ENCODE measurements at places on chromosomes 7 and 10. TPM values are rescaled to one million over a fixed set of nuclear protein-coding genes. Genes with fewer than 3 reads are reported as not detected.

DNA sequence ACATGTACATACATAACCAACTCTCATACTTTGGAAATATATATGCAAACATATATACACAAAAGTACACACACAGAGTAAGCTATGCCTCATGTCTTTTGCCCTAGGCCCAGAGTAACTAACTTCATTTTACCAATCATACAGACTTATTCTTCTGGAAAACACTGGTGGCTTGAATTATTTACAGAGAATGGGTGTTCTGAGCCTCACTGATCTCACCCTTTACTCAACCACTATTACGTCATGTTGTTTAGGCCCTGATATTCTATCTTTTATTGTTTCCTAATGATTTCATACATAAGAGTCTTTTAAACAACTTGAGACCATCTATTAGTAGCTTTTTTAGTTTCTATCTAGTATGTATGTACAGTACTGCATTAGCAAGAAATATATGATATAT is 43.0 kb downstream of the ANK3 start:
- no peaks in the 10 kb centered on the region for H3K36me3 ChIP-seq
- peaks cover 13% of the 10 kb centered on the region for H3K4me1 ChIP-seq
- DNase-seq, result no peak
- H3K4me3 ChIP-seq, result no peak overlapping the region

DNA sequence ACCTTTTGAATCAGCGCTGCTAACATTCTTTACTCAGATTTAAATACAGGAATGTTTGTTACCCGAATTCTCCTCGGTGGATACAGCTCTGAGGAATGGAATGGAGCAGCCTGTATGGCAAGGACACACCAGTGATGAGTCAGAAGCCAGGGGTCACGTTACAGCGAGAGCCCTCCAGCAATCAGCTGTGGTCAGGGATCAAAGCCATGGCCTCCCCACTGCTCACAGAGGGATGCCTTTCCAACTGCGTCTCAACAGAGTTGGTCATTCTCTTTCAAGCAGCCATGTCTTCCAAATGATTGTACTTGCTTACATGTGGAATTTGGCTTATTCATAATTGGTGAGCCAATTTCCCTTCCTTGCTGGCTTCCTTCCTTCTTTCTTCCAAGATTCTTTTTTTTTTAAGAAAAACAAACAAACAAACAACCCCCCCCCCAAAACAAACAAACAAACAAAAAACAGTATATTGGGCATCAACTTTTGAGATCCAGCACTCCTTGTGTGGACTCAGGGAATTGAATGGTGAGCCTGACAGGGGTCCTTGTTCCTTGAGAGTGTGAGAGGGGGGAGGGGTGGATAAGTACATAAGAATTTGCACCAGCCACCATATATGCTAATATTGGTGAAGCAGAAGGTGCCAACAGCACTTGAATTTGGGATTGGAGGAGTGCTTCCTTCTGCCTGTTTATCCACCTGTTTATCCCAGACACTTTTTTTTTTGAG is 100.2 kb downstream of the ATXN7L1 start:
- H3K36me3 ChIP-seq, result no peaks in the 10 kb centered on the region
- DNase-seq, result peak; percentile 87
- peaks cover 26% of the 10 kb centered on the region for H3K4me1 ChIP-seq
- H3K4me3 ChIP-seq, result no peak overlapping the region

The CTAGE4 gene
- total RNA-seq, result 0.36 TPM

The TRPV5 gene
- total RNA-seq, result not detected

The ZKSCAN1 gene
- total RNA-seq, result 46.0 TPM
